Activated T-cell treated with anti-CD3 and anti-CD28 coated beads for 4 hours (primary cell): ENCODE measurements at places on chromosomes 12 and 14.

- no peak for DNase-seq
Measured at GRCh38 chr12:21165048-21165447, 34.1 kb downstream of the SLCO1B1 start.

GRCh38 chr14:90781344-90781761 lies 34.9 kb downstream of the TTC7B start:
- DNase-seq: no peak

DNA sequence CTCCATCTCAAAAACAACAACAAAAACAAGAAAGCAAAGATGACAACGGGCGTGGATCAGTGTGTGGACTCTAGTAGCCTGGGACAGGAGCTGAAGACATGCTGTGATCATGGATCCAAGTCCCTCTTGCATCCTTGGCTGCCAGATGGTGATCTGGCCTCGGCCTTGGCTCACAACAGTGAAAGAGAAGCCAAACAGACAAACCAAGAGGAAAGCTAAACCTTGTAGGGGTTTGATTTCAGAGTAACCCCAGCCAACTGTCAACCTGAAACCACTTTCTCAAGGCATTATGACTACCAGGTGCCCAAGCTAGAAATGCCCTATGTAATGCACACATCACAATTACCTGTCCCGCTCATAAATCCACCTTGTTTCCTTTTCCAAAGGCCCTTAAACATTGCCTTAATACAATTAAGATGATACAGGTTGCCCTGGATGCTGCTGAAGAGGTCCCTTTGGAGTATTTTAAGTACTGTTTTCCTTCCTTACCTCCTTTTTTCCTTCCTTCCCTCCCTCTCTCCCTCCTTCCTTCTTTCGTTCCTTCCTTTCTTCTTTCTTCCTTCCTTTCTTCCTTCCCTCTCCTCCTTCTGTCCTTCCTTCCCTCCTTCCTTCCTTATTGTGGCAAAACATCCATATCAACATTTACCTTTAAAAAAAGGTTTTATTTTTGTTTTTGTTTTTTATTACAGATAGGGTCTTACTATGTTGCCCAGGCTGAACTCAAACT lies 41.4 kb upstream of the NINJ2 start:
- DNase-seq: no peak

DNA sequence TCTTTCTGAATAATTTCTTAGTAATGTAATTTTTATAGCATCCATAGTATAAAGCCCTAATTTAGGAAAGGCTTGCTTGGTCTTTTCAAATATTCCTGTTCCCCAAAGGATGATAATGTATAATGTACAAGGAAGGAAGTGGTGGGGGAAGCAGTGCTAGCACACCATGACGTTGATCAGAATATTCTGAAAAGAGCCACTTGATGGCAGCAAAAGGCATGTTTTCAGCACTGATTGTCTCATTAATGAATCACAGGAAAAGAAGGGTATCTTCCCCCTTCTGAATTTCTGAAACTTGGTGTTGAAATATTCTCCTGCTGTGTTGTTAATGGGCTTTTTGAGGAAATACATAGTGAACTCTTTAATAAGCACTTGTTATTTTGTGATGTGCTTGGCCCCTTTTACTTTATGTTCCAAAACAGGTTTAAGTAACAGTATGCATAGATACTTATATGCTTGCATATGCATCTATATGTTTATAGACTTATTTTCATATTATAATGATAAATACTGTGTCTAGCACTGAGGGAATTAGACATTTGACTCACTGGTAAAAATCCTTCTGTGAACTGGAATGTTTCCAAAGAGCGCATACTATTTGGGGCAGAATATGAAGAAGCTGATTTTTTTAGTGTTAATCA lies 122.0 kb downstream of the TMEM117 start:
- no peak for DNase-seq

GRCh38 chr14:55005071-55005470 lies 21.8 kb downstream of the WDHD1 start:
- DNase-seq: no peak

DNA sequence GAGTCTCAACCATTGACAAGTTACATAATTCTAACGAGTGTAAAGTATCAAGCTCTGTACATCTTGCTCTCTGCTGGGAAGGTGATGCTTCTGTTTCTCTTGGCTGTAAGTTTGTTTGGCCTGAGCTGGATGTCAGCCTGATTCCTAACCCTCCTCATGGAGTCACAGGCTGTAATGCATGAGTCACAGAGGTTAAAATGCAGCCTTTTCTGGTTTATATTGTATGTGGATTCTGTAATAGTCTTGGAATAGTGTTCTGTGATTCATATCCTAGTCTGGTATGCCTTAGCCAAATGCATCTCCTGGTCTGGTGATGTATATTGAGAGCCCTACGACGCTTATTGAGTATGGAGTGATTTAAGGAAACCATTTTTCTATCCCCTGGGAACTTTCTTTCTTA lies 104.5 kb upstream of the FRMD6 start:
- no peak for DNase-seq

- DNase-seq: peak; percentile 83
Measured at GRCh38 chr14:35814371-35815005, 5.4 kb upstream of the RALGAPA1 start.
